Activated CD4-positive, alpha-beta T cell treated with anti-CD3 and anti-CD28 coated beads for 4 hours (primary cell): ENCODE measurements at places on chromosomes 3 and 15.

- DNase-seq, result peak; percentile 65
Measured at GRCh38 chr3:167735233-167736138, at the start of gene SERPINI1. SERPINI1 (plus strand) TSS chr3:167735721; CDS start chr3:167789129, 53,408 bp downstream.

- DNase-seq, result no peak
Measured at GRCh38 chr3:45011756-45012508, 14.2 kb upstream of the CLEC3B start.

- DNase-seq, result no peak
Measured at GRCh38 chr15:61225614-61226013, 3.5 kb downstream of the RORA start.

- DNase-seq, result no peak
Measured at GRCh38 chr3:30711151-30711550, 104.8 kb downstream of the TGFBR2 start.

GRCh38 chr3:21889166-21889565, 138.2 kb upstream of the ZNF385D start:
- no peak for DNase-seq

GRCh38 chr15:27260523-27260922, 289.5 kb downstream of the GABRG3 start:
- DNase-seq, result no peak

DNA sequence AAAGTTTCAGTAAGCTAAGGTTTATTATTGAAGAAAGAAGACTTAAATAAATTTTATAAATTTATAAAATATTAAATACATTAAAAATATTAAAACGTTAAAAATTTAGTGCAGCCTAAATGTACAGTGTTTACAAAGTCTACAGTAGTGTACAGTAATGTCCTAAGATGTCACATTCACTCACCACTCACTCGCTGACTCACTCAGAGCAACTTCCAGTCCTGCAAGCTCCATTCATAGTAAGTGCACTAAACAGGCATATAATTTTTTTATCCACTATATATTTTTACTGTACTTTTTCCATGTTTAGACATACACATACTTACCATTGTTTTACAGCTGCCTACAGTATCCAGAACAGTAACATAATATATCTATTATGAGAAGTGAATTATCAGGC, 51.5 kb downstream of the TJP1 start:
- no peak for DNase-seq

GRCh38 chr15:63764124-63764803, 69.5 kb downstream of the HERC1 start:
- no peak for DNase-seq

DNA sequence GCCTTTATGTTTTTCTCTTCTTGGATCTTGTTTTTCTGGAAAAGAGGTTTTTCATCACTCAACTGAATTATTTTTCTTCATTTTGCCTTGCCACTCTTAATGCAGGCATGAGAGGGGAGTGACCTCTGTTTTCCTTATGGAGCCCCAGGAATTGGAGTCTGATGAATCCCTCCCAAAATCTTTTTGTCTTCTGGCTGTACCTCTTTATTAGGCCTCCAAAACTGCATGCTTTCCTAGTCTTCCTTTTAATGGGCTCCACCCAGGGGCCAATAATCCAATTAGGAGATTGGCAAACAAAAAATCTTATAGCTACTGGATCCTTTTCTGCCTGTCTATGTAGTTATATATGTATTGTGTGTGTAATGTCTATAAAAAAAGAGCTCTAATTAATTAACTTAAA, 192.4 kb upstream of the PEX5L start:
- no peak for DNase-seq

GRCh38 chr3:131067983-131068382, 41.3 kb downstream of the NEK11 start:
- DNase-seq, result no peak
